ENCODE measurements at places on chromosomes 7 and 10. TPM values are rescaled to one million over a fixed set of nuclear protein-coding genes. Genes with fewer than 3 reads are reported as not detected.

DNA sequence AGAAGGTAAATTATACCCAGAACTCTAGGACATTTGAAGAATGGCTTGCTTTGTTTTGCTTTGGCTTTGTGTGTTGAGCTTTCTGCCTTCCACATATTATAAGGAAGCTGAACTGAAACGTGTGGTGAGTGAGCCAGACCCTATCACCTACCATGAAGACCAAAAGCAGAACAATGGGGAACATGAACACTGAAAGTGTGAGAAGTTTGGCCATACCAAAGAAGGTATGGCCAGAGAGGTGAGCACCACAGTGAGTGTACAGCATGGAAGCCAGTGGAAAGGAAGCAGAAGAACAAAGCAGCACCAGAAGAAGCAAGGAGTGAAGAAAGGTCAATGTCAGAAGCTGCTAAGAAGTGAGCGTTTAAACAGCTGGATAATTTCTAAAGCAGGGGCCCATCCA is 59.7 kb upstream of the CCDC71L start:
- no peak for DNase-seq

DNA sequence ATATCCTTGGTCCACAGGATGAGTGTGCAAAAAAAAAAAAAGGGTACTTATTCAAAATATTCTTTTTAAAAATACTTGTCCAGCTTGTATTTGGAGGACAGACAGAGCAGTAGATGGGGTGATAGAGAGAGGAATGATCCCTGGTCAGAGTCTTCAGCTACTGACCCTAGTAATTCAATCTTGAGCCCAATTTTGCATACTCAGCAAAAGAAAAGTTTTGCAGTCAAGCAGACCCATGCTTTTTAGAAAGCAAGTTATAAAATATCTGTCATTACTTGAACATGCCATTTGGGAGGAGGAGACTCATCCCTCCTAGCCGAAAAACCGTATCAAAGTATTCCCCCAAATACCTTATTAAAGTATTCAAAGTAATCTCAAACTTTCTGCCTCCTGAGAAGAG is 585.0 kb downstream of the KCNMA1 start:
- DNase-seq: no peak

DNA sequence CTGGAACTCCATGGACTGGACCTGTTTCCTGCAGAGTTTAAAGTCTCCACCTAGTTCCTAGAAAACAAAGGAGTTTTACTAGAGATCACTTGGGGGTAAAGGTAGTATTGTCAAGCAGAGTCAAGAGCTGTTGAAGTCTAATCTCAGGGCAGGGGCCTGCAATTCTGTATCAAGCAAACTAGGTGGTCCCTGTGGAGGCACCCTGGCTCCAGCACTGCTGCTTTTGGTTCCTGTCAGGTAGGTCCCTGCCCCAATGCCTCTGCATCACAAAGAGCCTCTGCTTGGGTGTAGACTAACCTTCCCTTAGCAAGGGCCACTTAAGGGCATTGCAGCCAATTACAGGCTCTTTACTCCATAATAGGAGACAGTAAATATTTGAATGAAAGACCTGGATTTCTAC is 22.5 kb downstream of the ZSCAN25 start:
- DNase-seq: no peak

- no peak for DNase-seq
These were observed 198.3 kb upstream of the ZNF32 start for GRCh38 chr10:43846968-43847367.

DNA sequence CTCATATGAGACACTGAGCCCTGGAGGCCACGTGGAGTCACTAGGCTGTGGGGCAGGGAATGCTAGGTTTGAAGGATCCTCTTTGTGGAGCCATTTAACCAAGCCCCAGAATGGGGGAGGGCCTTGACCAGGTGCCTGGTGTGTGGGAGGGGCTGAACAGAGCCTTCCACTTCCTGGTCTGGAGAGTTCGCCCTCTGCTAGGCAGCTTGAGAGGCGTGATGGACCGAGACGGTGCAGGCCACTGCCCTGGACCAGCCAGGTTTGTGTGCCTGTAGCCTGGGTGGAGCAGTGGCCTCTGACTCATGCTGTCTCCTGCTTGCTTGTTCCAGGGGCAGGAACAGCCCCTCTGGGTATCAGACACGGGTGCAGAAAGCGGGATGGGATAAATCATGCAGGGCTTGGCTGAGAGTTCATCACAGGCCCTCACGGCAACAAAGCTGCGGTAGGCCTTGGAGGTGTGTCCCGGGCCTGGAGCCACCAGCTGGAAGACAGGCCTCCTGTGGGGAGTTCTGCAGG is 27.4 kb downstream of the ADAMTS14 start:
- no peak for DNase-seq

DNA sequence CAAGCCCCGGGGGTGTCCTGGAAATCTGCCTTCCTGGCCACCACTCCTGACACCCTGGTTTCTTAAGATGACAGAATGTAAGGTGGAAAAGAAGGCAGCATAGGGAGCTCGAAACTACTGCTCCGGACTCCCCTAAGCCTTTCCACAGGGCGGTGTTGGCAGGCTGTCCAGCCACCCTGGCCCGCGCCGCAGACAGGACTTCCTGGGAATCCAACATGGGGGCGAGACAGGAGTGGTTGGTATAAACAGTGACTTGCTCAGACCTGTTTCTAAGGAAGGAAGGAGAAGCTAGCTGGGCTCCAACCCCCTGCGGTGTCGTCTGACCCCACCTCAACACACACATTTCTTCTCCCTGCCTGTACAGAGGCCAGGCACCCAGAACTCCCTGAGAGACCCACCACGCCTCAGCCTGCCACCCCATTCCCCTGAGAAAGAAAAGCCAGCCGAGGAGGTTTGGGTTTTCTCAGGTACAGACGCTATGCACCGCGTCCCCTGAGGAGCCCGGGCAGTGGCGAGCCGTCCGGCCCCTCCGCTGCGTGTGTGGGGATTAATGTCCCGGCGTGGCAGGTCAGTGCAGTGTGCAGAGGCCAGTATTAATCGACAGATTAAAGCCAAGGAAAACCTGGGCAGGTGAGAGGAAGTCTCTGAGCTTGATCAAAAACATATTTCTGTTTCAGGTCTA is 349.6 kb upstream of the MKI67 start:
- no peak for DNase-seq

DNA sequence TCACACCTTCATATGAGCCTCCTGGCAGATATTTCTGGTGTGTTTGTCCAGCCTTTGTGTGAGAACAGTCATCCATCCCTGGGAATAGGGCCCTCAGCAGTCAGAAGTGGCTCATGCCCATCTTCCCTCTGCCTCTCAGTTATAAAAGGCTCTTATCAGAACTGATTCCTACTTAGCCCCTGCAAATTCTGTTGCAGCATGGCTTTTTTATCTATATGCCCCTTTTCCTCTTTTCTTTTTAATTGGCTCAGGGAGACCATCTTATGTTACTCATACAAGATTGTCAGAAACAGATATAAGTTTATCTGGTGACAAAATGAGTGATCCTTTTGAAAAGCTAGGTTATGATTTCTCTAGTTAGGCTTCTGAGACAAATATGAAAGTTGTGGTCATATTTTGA is 194.1 kb downstream of the CREB5 start:
- no peak for DNase-seq

GRCh38 chr10:127889605-127890195 is 3.0 kb downstream of the CLRN3 start:
- DNase-seq: no peak

GRCh38 chr10:108049668-108050067 is 885.2 kb upstream of the SORCS1 start:
- no peak for DNase-seq

DNA sequence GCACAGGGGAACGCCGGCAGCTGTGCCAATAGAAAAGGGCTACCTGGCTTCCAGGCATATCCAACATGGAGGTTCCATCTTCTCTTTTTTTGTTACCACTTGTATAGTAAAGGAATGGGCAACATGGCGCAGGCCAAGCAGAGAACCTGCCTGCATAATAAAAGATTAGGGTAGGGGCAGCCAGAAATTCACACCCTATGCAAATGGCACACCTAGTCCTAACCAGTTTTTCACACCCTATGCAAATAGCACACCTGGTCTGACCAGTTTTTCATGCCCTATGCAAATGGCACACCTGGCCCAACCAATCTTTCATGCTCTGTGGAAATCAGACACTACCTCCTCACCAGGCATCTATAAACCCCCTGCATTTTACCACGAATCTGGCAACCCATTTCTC is 369.5 kb downstream of the IPMK start:
- DNase-seq: no peak

DNA sequence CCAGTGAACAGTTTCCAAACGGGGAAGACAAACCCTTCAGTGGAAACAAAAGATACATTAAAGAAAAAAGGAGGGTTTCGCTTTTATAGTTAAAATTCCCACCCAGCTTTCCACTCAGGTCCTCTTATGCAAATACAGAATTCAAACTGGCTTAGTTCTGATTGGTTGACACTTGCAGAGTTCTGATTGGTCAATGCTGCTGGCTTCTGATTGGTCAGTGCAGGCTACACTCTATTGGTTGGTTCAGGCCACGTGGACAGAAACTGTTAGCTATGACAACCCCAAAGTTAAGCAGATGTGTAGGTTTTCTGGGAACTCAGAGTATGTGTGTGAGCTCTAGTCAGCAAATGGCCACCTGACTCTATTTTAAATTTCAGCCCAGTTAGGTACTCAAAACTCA is 80.0 kb downstream of the FBXL13 start:
- no peak for DNase-seq

DNA sequence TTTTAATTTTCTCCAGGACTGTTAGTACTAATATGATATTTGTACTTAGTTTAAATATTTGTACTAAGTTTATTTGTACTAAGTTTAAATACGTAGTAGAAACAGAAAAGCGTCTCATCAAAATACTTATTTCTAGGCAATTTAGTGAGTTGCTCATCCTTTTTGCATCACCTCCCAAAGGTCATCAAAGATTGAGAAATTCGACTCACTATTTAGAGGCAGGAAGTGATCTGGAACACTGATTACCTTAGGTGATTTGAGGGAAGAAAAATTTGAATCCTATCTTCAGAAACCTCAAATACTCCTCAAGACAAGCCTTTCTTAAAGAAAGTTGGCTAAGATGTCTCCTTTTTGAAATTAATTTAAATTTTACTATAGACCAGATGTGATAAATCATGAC is 14.5 kb downstream of the WNT16 start:
- no peak for DNase-seq

- DNase-seq: no peak
These were observed 126.7 kb upstream of the STK17A start for GRCh38 chr7:43456200-43456599.

The ATOH7 gene
- not detected for total RNA-seq

The HOXA5 gene
- total RNA-seq: 15.3 TPM

The SCIN gene
- 3.9 TPM for total RNA-seq

The SGMS1 gene
- total RNA-seq: 37.2 TPM

The MMD2 gene
- not detected for total RNA-seq

The RBP3 gene
- not detected for total RNA-seq

The NEUROG3 gene
- 0.71 TPM for total RNA-seq

The FRMD4A gene
- total RNA-seq: 188 TPM

The SYT15B gene
- total RNA-seq: 1.2 TPM

The GDF10 gene
- 0.26 TPM for total RNA-seq

The MALSU1 gene
- 56.2 TPM for total RNA-seq

The SYNPO2L gene
- 0.10 TPM for total RNA-seq

The CFAP43 gene
- 0.06 TPM for total RNA-seq

The FAM237B gene
- not detected for total RNA-seq

Data from mesenteric fat pad (tissue), 1 donor.